ENCODE measurements at places on chromosomes 7 and 10.

GRCh38 chr10:51643734-51644133, 55.7 kb downstream of the CSTF2T start:
- no peak for DNase-seq

- DNase-seq, result no peak
These were observed 51.5 kb upstream of the DPYSL4 start for GRCh38 chr10:132135053-132135872.

GRCh38 chr7:81534446-81534845, 235.4 kb downstream of the HGF start:
- DNase-seq, result no peak

DNA sequence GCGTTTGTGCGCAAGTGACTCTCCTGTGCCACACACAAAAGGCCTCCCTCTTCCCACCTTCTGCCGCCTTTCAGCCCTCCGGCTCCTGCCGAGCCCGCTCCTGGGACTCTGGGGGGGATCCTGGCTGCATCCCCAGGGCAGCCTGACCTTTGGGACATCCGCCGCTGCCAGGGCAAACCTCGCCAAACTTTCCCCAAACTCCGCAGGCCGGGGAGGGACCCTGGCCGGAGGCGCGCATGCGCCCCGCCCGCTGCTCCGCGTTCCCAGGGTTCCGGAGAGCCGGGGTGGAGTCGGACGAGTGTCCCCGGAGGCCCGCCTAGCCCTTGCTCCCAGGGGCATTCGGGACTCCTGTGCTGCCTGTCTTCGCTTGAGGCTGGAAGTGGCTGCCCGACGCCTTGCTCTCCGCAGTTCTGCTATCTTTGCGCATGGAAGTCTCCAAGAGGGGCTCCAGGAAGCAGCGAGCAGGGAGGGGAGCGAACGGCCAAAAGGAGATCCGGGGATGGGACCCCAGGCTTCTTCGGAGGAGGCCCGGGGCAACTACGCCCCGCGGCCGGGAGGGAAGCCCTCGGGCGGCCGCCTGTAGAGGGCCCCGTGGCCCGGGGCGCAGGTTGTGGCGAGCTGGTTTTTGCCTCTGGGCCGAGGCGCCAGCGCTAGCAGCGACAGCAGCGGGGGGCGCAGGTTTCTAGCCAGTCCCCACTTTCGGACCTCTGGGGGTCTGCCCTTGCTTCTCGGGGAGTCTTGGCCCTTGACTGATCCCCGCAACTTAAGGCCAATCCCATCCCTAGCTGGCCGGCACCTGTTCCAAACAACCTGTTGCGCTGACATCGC, 7.0 kb downstream of the PTF1A start:
- no peak for DNase-seq

DNA sequence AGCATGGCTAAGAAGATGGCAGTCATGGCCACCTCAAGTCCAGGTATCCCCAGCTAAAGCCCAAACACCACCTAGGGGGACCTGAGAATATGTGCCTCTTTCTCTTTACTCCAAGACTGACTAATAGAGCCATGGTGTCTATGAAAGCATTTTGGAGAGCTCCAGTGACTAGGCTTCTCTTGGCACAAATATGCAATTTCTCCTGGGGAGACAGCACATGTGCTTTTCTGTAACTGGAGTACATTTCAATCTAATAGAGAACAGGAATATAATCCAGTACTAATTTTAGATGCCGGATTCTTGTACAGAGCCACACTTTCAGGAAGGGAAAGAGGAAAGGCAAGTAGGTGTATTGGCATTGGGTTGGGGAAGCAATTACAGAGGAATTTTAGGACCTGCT, 260.1 kb downstream of the BMPER start:
- no peak for DNase-seq

GRCh38 chr10:25210265-25210664, 35.5 kb downstream of the GPR158 start:
- DNase-seq, result no peak

- DNase-seq, result no peak
These were observed 530.9 kb downstream of the PTPRN2 start for GRCh38 chr7:158056761-158057160.

- no peak for DNase-seq
These were observed 4.4 kb upstream of the GSTK1 start for GRCh38 chr7:143258831-143259230.

DNA sequence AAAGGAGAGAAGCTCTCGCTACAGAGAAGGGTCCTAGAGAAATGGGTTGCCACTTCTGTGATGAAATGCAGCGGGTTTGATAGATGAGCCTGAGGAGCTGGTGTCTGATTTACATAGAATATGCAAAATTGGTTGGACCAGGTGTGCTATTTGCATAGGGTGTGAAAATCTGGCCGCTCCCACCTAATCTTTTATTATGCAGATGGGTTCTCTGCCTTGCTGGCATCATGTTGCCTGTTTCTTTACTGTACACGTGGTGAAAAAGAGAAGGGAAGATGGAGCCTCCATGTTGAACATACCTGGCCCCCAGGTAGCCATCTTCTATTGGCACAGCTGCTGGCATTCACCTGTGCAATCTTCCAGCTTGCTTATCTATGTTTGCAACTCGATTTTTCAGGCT, 212.2 kb downstream of the ANKRD7 start:
- no peak for DNase-seq

- DNase-seq, result no peak
These were observed 364.7 kb downstream of the CTNNA3 start for GRCh38 chr10:67331121-67331910.

DNA sequence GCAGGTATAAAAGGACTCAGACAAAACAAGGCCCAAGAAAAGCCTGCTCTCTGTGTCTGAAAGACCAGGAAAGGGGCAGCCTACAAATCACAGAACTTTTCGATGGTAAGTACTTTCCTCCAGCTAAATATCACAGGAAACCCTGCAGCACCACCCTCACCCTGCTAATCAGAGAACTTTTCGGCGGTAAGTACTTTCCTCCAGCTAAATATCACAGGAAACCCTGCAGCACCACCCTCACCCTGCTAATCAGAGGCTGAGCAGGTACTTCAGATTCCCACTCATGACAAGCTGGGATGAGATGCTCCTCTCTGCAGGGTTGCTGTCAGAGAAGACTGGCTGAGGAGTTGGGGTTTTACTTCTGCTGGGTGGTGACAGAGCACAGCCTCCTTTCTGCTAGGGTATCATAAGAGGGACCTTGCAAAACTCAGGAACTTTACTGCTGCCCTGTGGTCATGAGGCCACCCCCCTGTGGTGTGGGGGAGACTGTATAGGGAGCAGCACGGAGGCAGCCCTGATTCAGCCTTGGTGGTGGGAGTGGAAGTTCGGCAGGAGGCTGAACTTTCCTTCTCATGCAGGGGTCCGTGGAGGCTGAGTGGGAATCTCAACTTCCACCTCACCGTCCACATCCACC, 7.2 kb downstream of the WDR37 start:
- DNase-seq, result no peak

DNA sequence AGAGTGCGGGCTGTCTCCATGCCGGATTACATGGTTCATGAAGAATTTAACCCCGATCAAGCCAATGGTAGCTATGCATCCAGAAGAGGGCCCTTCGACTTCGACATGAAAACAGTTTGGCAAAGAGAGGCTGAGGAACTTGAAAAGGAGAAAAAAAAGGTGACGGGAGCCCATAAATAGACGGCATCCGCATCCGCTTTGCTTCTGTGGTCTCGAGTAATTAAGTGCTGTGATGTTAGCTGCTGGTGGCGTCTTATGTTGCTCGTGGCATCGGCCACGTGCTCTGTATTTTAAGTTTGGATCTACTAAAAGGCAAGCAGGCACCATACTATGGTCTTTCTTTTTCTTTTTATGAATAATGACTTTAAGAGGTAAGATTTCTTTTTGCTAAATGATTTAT, 11.1 kb downstream of the C7orf57 start:
- DNase-seq, result no peak

DNA sequence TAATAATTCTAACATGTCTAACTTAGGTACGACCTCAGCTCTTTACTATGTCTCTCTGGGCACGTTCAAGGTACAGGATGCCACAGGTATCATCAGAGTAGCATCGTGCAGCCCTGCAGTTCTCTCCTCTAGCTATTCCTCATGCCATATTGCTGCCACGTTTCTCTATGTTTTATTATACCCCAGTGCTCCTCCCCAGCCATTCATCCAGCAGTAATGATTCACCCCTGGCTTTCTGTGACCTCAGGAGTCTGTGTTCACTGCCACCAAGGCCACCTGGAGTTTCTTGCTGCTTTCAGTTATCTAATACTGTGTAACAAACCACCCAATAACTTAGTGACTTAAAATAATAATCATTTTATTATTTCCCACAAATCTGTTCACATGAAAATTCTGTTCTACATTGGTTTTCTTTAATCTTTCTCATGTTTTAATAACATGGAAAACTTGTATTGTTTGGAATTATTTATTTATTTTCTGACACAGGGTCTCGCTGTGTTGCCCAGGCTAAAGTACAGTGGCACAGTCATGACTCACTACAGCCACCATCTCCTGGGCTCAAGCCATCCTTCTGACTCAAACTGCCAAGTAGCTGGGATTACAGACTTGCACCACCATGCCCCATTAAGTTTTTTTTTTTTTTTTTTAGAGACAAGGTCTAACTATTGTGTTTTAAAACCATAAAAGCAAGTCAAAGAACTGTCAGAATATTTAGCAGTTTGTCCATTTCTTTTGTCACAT, 21.8 kb downstream of the REEP3 start:
- no peak for DNase-seq

DNA sequence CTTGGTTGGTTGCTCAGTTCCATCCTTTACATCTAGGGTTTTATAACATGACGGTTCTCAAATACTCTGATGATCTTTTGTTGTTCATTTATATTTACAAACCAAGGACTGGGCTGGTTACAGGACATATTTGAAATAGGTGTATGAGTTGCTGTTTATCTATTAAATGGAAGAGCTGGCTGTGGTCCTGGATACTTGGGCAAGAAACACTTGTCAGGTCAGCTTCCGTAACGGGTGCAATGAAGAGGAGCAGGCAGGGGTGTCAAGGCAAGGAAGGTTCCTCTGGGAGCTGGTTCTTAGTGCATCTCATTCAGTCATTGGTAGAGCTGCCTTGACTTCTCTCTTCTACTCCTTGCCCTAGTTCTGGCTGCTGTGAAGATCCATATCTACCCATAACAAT, 4.8 kb upstream of the TMEM26 start:
- DNase-seq, result no peak

Data from cortex of kidney (tissue), 1 donor.